ENCODE measurements at places on chromosomes 13 and 19.

DNA sequence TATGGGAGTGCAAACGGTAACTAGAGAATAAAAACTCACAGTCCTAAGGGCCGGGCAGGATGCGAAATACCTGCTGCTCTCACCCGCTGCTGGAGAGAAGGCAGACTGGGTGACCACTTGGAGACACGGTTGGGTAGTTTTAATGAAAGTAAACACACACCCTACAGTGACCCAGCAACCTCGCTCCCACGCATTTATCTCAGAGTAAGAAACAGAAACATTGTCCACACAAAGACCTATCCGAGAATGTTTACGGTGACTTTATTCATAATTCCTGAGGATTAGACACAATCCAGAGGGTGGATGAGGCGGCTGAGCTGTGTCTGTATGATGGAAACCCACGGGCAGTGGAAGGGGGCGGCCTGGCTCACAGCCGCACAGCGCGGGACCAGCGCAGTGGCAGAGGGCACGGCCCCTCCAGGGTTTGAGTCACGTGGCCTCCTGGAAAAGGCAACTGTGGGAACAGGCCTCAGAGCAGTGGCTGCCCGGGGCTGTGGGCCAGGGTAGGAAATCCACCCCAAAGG is 73.5 kb upstream of the C13orf46 start:
- no peak for DNase-seq

DNA sequence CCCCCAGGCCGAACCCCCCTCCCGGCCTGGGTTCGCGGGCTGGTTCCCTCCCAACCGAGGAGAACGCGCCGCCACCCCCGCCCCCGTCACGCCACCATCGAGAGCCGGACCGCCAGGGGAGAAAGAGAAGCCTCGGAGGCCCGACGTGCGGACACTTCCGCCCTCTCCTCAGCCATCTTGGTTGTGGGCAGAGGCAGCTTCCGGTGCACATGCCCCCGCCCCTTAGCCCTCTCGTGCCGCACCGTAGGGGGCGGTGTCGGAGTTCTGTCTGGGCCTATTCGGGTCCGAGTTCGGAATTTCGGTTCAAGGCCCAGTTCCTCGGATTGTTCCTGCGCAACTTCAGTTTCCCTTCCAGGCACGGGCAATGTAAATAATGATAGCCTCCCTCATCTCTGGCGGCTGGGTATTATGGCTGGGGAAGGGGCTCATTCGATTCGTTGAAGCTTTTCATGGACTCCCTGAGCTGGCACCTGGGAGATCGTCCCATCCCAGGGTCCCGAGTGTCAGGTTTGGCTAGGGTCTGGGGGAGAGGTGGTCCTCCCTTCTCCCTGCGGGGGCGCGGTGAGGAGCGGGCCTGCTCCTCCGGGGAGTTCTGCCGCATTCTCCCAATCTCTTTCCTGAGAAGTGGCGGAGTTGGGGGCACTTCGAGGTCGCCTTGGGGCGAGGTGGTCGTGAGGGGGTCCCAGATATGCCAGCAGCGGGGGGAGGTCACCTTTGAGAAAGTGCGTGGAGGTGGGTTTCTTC is at the start of the genes IER2 and STX10:
Gene IER2, plus strand, starts transcription at position 225 of the 744 bp plus-strand sequence. CDS start 2,776 bp downstream, outside the sequence.
Gene STX10, minus strand, starts transcription at position 189 of the 744 bp plus-strand sequence. CDS start 202 bp downstream, outside the sequence.
- DNase-seq = peak; percentile 95

DNA sequence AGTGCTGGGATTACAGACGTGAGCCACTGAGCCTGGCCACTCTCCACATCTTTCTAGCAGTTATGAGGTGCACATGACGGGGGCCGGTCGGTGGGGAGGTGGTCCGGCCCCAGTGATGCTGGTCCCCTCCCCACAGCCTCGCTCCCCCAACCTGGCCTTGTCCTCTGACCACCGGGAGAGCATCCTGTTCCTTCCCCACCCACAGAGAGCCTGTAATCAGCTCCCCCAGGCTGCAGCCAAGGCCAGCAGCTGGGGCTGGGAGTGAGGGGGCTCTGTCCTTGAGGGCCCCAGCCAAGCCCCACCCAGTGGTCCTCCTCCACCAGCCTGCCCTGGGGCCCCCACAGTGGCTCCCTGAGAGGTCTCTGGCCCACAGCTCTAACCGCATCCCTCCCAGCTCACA is 3.0 kb upstream of the INSL3 start:
- DNase-seq = no peak

DNA sequence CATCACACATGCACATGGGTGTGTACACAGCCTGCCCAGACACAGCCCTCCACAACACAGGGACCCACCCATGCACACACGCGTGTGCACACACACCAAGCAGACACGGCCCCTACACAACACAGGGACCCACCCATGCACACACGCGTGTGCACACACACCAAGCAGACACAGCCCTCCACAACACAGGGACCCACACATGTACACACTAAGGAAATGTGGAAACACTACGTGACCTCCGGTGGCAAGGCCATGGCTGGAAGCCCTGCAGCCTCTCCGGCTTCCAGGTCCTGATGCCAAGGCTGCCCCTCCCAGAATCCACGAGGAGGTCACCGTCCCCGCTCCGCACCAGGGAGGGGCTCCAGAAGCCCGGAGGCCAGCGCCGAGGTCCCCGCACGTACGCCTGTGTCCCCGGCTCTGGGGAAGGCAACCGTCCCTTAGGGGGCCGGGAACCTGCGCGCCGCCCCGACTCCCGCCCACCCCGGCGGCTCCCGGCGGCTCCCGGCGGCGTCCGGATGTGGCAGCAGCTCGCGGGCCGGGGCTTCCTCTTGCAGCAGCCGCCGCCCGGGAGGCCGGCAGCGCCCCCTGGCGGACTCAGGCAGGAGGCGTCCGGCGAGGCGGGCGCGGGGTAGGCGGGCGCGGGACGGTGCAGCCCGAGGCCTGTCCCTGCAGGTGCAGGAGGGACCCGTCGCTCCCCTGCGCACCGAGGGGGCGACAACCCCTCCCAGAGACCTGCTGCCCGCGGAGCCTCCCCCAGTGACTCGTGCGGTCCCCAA is 29.8 kb upstream of the GRTP1 start:
- DNase-seq = peak; percentile 77

DNA sequence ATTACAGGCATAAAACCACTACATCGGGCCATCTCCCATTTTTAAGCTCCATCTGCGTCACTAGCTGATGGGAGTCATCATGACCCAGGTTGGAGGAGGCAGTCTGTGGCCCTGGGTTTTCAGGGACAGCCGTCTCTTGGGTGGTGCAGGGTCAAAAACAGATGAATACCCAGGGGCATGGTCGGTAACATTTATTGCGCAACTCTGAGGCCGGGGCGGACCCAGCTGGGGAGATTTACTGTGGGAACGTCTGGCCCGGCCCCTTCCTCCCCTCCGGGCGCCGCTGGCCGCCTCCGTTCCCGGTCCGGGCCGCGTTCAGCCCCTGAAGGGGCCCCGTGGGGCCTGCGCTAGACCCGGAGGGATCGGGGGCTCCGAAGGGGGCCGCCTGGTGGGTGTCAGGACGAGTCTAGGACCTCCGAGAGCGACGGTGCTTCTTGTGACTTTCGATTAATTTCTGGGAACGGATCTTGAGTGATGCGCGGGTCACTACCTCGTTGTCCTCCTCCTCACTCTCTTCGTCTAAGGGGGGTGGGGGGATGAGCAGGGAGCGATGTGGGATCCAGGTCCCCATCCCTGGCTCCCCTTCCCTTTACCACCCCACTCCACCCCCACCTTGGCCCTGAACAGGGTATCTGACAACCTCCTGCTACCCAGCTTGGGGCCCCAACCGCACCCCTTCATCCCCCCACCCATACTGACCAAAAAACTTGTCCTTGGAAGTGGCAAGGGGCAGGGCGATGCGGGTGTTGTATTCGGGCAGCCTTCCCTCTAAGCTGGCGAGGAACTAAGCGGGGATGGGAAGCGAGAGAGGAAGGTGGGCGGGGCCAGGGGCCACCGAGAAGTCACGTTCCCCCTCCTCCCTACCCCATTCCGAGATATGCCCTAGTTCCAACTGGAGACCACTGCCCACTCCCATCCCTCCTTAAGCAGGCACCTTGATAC is 1.6 kb upstream of the RGL3 start:
- peak; percentile 43 for DNase-seq

DNA sequence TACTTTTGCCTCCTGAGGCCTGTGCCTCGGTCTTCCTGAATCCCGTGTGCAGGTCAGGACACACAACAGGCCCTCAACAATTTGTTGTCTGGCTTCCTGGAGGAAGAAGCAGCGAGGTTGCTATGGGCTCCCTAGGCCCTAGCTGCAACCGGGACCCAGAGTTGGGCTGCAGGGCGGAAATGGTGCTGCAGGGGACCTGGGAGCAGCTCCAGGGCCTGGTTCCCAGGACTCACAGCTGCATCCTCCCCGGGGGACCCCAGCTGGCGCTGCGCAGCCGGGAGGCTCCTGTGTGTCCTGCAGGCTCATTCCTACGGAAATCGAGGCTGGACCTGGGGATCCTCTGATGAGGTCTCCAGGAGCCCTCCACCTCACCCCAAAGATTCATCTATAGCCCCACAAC is 999 bp upstream of the TNFAIP8L1 start:
- no peak for DNase-seq

DNA sequence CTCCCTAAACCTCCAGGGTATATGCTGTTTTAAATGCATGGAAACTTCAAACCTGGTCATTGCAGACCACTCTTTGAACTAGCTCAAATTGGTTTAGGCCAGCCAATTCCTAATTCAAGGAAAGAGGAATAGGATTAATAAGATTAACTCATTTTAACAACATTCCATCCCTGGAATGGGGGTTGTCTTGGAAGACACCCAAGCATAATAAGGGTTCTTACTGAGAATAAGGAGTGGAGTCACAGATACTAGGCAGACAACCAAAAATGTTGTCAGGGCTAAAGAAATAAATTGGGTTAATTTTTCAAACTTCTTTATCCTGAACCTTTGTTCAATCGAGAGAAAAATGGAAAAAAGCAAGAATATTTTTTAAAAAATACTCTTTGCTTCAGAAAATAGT is 186.2 kb downstream of the PCDH9 start:
- DNase-seq = peak; percentile 39

GRCh38 chr13:35646056-35646774 is 169.7 kb upstream of the MAB21L1 start:
- no peak for DNase-seq

DNA sequence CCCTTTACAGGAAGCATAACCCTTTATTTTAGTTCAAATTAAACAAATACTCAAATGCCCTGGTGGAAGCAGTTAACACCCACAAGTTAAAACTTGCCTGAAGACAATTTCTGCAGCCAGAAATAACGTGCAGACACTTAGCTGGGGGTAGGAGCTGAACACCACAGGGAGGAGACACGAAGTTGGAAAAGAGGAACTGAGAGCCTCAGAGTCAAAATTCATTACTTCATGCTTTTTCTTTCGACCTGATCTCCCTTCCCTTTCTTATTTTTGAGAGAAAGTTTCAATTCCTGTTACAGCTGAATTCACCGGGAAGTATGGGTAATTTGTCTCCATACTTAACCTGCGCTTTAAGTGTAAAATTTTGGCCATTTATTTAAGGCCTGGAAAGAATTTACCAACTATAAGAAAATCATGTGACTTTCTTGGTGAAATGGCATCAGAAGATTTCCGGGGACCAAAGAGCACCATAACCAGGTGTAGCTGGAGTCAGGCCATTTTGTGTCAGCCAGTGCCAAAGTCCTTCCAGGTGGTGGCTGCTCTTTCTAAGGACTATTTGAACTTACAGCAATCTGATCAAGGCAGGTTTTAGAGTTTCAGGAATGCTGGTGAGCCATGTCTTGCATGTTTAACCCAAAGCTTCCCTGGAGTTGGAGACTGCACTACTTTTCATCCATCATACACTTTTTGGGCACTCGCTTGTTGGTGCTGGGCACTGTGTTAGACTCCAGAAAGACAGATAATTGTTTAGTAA is 46.5 kb upstream of the RCBTB2 start:
- DNase-seq = no peak

- DNase-seq = no peak
These were observed 26.2 kb downstream of the CSNK1G2 start for GRCh38 chr19:1967087-1967608.

GRCh38 chr19:14059093-14059480 is 2.8 kb downstream of the PALM3 start:
- DNase-seq = no peak

DNA sequence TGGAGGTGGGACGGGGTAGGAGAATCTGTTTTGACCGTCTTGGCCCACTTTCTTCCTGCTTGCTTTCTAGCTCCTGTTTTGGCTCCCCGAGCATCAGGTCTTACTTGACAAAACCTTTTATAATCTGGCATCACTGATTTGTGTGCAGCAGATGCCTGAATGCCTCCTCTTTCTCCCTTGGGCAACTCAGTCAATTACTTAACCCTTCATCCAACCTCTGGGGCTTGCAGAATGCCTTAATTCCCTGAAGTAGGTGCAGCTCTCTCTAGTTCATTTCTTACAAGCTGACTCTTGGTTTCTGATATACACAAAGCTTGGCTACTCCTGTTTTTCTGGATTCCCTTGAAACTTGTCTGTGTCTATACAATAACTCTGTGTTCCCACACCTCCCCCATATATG is 5.7 kb upstream of the NUP58 start:
- DNase-seq = no peak

- peak; percentile 99 for DNase-seq
These were observed 10.7 kb downstream of the MARCHF2 start for GRCh38 chr19:8423817-8424223.

GRCh38 chr19:55209693-55210472 is 582 bp upstream of the PTPRH start:
- DNase-seq = peak; percentile 97

- no peak for DNase-seq
These were observed 9.7 kb downstream of the TLE6 start for GRCh38 chr19:2986951-2987524.

Data from EH (cell line).